ENCODE measurements at places on chromosomes 5 and 9.

GRCh38 chr5:119340597-119341218, 15.1 kb upstream of the TNFAIP8 start:
- no peak for DNase-seq

- no peak for DNase-seq
Measured at GRCh38 chr9:77601476-77602099, 46.5 kb downstream of the GNA14 start.

GRCh38 chr5:142748132-142748531, 22.0 kb upstream of the ARHGAP26 start:
- DNase-seq, result no peak

GRCh38 chr5:179825655-179826182, 5.0 kb downstream of the SQSTM1 start:
- no peak for DNase-seq

DNA sequence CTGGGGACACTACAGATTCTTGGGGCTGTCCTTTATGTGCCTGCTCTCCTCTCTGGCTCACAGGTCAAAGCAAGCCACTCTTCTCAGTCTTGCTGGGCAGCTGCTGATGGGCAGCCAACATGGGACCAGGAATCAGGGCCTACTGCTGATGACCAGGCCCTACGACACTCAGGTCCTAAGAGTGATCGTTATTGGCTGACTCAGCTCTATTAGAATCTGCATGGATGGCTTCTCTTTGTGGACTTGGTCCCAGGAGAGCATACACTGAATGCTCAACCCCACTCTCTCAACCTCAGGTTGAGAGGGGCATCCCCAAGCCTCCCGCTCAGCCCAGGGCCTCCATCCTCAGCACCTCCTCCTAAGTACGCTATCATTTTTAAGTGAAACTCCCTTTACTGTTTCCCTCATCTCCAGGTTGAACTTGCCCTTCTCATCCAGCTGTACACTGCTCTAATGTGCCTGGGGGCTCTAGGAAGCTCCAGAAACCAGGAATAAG, 250.8 kb upstream of the PANK3 start:
- no peak for DNase-seq

DNA sequence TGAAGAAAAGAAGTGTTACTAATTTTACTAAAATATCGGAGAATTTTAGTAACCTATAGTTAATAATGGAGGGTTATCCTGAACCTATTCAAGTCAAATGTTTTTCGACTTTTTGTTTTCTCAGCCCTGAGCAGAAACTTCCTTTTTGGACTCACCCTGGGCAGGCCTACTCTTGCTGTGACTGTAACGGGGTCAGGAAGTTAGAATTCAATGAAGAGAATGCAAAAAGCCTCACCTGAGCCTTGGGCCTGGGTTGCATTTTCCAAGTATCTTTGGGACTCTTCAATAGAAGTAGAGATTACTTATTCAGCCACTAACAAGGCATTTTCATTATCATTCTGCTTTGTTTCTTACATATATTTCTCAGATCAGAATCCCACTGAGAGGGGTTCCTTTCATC, 405.3 kb downstream of the TLR4 start:
- DNase-seq, result no peak

GRCh38 chr5:2199697-2200096, 317.0 kb upstream of the IRX4 start:
- no peak for DNase-seq

DNA sequence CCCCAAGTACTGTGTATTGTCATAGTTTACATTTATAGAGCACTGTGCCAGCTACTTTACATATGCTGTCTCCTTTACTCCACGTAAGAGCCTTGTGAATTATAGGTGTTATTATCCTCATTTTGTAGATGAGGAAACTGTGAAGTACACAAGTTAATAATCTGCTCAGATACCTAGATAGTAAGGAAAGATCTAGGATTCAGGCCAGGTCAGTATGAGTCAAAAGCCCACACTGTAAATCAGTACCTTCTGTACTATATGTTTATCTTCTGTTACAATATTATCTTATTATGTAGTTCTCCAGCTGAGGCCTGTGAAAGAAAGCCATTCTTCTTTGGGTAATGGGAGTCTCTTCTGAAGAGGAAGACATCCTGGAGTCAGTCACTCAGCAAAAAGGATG, 72.4 kb upstream of the TLX3 start:
- no peak for DNase-seq

GRCh38 chr9:75941577-75942311, 51.3 kb downstream of the PCSK5 start:
- no peak for DNase-seq

- DNase-seq, result no peak
Measured at GRCh38 chr5:157481265-157481664, 21.3 kb downstream of the NIPAL4 start.

DNA sequence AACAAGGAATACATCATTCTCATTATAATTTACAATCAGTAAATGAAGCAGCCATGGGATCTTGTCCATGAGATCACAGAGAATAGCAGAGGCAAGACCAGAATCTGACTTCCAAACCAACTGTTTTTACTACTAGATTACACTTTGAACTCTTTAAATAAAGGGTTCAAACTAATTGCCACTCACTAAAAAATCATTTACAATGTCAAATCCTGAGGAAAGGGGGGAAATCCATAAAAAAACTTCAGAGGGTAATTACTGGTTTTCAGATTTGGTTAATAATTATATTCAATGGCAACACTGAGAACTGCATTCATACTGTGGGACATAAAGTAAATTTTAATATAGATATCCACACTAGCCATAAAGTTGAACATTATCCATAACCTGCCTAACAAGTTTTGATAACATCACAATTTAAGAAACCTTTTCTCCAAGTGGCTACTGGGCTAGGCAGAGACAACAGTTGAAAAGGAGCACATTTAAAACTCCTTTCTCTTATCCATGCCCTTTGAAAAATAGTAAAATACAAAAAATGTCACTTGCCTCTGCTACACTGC, 15.9 kb downstream of the PLPP1 start:
- no peak for DNase-seq

GRCh38 chr9:8486095-8486494, 686.5 kb upstream of the DMAC1 start:
- DNase-seq, result peak; percentile 58

GRCh38 chr5:113053511-113053995, 77.0 kb downstream of the DCP2 start:
- no peak for DNase-seq

- DNase-seq, result no peak
Measured at GRCh38 chr5:1833264-1834021, 32.2 kb downstream of the NDUFS6 start.

GRCh38 chr9:128371630-128372117, 500 bp downstream of the URM1 start:
- no peak for DNase-seq

GRCh38 chr9:20599195-20599594, 23.1 kb downstream of the MLLT3 start:
- no peak for DNase-seq

DNA sequence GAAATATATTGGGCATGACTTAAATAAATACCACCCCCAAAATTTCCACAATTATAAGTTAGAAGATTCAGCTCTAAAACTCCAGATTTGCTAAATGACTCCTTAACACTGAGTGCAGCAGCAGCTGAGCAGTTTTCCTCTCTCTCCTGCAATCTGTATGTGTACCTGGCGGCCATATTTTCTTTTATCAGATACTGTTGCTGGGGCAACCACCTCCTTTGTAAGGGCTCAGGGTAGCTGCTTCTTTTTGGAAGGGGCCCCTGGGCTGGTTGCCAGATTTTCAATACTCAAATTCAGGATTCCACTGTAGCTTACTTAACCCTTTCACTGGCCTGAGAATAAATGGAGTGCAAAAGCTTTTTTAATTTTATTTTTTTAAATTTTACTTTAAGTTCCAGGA, 197.0 kb downstream of the TAF11L14 start:
- peak; percentile 91 for DNase-seq

DNA sequence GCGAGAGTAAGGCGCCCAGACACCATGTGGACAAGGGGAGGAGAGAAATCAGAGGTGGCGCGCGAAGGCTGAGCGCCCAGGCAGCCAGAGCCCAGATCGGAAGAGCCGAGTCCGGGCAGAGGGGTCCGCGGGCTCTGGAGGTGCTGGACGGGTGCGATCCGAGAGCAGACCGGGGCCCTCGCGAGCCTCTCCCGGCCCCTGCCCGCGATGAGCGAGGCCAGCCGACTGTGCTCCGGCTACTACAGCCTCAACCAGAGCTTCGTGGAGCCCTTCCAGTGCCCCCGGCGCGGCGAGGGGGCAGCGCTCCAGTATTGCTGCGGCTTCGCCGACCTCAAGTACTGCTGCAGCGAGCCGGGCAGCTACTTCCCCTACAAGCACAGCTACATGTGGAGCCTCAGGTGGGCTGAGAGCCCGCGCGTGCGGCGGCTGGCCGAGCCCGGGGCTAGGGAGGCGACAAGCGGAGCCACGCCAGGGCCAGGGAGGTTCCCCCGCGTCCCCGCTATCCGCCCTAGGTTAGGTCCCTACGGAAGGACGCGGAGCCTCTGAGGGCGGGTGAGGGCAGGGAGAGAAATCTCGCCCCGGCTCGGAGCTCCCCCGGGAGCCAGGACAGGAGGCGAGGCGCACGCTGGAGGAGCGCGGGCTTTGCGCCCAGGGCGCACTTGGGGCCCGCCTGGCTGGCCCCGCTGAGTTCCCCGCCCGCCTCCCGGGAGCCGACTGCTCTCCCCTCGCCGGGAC, at the start of gene SHISAL2B:
Gene SHISAL2B (plus strand): TSS at position 87 of the 735 bp plus-strand sequence. CDS start 121 bp downstream, at position 208.
- peak; percentile 68 for DNase-seq

GRCh38 chr9:94823710-94824109, 97.2 kb downstream of the AOPEP start:
- no peak for DNase-seq

GRCh38 chr9:121498487-121499176, 1.0 kb downstream of the GGTA1 start:
- no peak for DNase-seq

DNA sequence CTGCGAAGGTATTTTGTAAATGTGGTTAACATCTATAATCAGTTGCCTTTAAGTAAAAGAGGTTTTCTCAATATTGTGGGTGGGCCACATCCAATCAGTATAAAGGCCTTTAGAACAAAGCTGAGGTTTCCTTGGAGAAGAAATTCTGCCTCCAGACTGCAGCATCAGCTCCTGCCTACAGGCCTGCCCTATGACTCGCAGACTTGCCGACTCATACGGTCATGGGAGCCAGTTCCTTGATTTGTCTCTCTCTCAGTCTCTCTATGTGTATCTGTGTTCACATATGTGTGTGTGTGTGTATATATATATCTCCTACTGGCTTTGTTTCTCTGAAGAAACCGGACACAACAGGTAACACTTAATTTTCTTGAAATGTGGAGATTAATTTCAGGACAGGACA, 45.3 kb downstream of the SLC36A1 start:
- DNase-seq, result no peak

DNA sequence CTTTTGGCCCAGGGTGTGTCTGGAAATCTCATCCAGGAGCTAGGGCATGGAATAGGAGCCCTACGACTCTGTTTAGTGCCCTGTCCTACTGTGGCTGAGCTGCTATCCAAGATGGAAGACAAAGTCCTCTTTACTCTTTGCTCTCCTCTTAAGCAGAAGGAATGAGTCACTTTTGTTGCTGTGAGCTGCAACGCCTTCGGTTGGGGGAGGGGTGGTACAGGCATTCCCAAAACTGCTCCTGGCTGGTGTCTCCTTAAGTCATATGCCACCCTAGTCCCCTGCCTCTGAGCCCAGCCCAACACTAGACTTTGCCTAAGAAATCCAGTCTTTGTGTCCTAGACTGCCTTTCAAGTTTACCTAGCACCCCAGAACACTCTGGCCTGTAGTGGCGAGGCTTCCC, 99.9 kb downstream of the PRR16 start:
- no peak for DNase-seq

DNA sequence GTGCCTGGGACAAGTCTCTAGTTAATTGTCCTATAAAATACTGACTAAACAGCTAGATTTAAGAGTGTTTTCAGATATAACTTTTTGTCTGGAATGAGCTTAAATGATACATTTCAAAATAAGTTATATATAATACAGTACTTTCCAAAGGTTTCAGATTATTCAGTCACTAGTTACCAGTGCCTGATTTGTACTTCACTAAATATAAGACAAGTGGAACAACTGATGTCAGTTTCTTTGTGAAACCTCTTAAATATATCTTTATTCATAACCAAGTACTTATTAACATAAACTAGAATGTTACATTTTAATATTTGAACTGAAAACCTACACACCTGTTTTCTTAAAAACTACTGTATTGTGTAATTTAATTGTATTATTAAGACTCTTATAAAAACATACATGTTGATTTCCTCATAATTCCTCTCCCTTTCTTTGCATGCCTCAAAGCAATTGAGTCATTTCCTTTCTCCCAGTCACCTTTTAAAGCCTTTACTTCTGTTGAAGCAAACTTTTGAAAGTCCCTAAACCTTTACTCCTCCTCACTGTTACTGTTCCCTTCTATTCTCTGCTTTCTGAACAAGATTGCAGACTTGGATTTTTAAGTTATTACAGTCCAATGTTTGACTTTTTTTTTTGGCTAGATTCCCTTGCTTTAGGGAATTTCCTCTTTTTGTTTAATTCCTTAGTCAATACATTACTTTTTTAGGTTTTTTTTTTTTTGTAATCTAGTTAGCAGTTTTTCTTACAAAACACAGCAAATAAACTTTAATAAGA, 8.7 kb upstream of the SEMA6A start:
- no peak for DNase-seq

- DNase-seq, result no peak
Measured at GRCh38 chr5:52945040-52945439, 44.1 kb upstream of the ITGA2 start.

DNA sequence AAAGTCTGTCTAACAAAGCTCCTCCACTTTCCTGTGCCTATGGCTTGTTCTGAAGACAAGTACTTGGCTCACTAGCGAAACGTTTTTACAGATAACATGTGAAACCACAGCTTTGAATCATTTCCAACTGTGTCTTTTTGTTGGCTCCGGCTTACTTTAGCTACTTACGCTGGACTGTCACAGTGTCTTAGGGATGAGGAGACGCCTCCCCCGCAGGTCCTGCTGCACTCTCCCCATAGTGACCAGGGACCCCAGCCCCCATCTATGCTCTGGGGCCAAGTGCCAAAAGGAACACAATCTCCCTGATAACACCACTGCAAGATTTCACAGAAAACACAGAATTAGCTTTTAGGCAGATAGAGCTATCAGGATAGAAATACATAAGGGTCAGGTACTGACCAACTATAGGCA, 219.1 kb downstream of the ADAMTS6 start:
- no peak for DNase-seq

- DNase-seq, result no peak
Measured at GRCh38 chr5:176535664-176536131, 1.5 kb downstream of the RNF44 start.

GRCh38 chr9:91807643-91808246, 142.3 kb downstream of the ROR2 start:
- no peak for DNase-seq
